Mucosa of gallbladder (tissue), 1 donor: ENCODE measurements at places on chromosomes 1 and 21.

- peak; percentile 84 for DNase-seq
Measured at GRCh38 chr1:193408782-193409293, 222.4 kb upstream of the B3GALT2 start.

- DNase-seq, result no peak
Measured at GRCh38 chr1:17885663-17886320, 130.7 kb downstream of the ACTL8 start.

DNA sequence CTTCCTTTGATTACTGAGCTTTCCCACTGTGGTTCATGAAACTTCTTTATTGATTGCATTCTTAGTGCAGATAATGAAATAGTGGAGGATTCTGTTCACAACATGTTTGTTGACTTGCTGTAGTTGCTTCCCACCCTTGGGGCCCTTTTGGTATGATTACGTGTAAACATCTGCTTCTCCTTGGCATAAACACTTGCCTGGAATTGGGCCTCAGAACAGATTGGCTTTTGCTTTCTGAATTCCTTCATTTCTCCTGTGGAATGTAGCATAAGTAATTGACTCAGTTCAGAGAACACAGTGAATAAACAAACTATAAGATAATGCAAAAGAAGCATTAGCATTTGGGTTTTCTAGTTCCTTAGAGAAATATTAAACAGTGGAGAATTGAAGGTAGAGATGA is 59.5 kb upstream of the LAMC2 start:
- no peak for DNase-seq

DNA sequence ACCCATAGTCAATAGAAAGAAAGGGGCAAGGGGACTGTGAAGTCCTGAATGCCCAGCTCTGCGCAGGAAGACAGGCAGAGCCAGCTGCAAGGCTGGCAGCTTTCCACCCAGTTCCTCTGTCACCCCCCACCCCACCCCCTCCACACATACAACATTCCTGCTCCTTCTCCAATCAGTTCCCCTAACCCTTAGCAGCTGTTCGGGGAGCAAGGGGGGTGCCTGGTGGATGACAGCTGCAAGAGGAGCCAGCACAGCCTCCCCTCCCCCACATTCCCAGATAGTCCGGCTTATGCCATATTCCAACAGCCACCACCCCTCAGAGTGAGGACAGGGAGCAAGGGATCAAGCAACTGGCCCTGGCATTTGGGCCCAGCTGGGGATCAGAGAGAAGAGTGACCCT is 9.7 kb downstream of the ARHGEF2 start:
- no peak for DNase-seq

GRCh38 chr1:58524353-58524945 is 22.1 kb downstream of the OMA1 start:
- DNase-seq, result no peak

DNA sequence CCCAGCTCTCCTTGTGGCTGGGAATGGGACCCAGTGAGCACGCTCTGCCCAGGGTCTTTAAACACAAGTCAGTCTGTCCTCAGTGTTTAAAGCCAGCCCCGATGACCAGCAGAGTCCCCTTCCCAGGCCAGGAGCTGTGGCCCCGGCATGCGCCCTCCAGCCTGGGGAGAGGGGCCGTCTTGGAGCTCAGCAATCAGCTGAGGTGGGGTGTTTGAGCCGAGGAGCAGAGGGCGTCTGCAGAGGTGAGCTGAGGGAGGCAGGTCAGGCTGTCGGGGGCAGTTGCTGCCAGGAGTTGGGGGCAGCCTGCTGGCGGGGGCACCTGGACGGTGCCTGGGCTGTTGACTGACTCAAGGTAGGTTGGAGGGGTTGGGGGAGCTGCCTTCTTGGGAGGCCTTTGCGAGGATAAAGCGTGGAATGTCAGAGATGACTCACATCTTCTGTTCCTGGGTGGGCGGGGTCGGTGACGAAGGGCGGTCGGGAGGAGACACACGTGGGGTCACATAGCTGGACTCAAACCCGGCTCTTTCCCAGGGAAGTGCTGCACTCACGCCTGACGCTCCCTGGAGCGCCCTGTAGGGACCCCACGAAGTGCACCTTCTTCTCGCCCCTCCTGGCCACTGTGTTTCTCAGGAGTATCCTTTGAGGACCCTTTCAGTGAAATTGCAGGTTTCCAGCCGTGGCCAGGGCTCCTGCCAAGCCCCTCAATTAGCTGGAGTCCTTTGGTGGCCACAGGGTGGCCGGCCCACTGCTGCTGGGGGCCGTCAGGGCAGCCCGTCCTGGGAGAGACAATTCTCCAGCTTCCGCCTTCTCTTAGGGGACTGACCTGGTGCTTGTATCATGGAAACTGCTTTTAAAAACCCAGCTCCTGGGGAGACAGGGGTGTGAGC is 86.2 kb downstream of the SIK1 start:
- peak; percentile 64 for DNase-seq

DNA sequence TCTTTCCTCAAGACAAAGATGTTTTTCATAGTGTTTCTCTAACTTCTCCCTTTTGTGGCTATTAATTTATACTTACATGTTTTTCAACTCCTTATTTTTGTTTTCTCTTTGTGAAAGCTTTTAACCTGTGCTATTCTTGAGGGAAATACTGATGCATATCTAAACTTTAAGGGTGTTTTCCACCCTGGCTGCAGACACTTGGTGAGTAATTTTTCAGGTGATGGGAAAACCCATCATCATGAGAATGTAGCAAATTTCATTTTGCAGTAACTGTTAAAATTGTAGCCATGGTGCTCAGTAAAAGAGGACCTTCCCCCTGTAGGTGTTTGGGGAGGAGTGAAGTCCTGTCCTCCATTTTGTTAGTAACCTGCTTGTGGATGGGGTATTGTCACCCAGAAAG is 124.2 kb downstream of the LIPI start:
- DNase-seq, result no peak

DNA sequence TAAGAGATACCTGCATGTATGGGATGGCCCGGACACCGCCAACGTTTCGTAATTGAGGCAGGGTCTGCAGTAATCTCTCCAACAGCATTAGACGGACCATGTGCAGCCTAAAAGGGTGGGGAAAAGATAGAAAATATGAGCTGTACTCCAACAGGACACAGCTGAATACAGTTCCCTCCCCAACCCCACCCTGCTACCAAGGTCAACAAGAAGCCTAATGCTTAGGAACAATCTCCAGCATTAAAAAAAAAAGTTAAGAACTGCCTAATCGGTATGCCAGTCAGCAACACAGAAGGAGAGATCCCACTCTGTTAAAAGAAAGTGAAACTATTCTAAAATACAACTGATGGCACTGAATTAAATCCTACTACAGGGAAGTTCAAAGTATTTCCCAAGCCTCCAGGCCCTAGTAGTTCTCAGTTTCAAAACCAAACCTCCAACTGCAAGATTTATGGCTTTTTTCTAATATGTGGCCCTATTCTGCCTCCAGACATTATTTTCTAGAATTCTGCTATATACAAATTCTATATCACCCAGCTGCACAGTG is 81.0 kb downstream of the UBR4 start:
- no peak for DNase-seq

GRCh38 chr1:204695692-204696091 is 10.2 kb upstream of the LRRN2 start:
- no peak for DNase-seq

- DNase-seq, result no peak
Measured at GRCh38 chr1:205259324-205259832, 31.6 kb downstream of the TMCC2 start.

DNA sequence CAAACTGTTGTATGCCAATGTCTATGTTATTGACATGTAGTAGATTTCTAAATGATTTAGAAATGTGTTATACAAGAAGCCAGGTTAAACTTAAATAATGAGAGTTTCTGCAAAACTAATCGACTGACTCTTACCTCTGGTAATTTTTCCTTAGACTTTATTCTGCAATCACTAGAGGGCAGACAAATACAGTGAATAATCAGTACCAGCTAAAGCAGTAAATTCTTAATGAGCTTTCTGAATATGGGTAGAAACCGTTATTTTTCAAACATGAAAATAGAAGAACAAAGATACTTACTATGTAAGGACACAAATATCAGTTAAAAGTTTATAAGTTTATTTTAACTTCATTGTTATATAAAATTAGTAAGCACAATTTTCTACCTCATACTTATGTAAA is 97.9 kb upstream of the RGS1 start:
- no peak for DNase-seq

DNA sequence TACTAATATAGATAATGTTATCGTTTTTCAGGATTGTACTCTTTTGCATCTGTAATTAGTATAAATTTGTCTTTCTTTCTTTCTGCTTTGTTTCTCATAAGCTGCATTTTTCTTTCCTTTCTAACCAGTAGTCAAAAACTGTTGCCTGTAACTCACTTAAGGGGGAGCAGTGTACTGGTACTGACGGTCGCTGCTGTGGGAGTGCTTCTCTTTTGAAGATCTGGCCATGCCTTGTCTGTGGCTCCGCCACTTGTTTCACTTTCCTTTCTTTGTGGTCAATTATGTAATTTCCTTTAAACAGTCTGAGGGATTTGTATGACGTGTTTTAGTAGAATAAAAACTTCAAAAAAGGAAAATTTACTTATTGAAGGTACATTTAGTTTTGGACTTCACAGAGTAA is 37.0 kb downstream of the MIA3 start:
- peak; percentile 45 for DNase-seq

DNA sequence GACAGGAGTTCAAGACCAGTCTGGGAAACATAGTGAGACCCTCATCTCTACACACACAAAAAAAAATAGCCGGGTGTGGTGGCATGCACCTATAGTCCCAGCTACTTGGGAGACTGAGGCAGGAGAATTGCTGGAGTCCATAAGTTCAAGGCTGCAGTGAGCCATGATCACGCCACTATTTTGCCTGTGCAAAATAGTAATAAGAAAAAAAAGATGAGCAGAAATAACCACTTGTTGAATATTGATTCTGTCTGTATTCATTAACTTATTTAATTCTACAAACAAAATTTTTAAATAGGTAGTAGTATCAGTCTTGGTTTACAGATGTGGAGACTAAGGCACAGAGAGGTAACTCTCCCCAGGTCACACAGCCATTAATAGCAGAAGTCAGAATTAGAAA is 16.9 kb downstream of the LRRC40 start:
- DNase-seq, result no peak

DNA sequence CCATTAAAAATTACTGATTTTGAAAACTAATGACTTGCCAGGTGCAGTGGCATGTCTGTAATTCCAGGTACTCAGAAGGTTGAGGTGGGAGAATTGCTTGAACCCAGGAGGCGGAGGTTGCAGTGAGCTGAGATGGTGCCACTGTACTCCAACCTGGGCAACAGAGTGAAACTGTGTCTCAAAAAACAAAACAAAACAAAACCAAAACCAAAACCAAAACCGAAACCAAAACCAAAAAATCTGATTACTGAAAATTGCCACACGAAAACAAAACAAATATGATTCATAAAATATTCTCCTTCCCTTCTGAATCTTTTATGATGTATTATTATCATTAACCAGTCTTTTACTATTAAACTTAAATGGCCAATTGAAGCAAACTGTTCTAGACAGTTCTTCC is 74.1 kb downstream of the SERINC2 start:
- no peak for DNase-seq

DNA sequence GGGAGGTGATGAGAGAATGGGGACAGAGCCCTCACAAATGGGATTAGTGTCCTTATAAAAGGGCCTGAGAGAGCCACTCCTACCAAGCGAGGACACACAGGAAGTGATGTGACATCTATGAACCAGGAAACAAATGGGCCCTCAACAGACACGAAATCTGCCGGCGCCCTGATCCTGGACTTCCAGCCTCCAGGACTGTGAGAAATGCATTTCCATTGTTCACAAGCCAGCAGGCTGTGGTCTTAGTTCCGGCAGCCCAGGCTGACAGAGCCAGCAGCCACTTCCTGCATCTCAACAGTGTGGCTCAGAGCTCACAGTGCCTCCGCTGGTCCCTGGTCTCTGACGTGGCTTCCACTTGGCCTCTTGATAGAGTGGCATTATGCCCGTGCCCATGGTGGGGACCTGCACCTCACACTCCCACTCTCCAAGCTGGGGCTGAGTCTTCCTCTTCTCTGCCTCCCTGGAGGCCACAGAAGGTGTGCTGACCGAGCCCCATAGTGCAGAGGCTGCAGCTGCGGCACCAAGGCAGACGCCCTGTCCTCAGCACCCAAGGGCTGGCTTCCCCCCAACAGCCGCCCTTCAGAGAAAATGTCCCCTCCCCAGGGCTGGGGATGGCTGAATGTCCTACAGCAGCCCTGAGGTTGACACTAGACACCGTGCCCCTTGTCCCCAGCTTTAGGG is 44.9 kb downstream of the ACOT7 start:
- DNase-seq, result peak; percentile 35

GRCh38 chr1:93081716-93082115 is 2.6 kb downstream of the MTF2 start:
- no peak for DNase-seq

- no peak for DNase-seq
Measured at GRCh38 chr21:14243874-14244273, 27.9 kb downstream of the RBM11 start.

DNA sequence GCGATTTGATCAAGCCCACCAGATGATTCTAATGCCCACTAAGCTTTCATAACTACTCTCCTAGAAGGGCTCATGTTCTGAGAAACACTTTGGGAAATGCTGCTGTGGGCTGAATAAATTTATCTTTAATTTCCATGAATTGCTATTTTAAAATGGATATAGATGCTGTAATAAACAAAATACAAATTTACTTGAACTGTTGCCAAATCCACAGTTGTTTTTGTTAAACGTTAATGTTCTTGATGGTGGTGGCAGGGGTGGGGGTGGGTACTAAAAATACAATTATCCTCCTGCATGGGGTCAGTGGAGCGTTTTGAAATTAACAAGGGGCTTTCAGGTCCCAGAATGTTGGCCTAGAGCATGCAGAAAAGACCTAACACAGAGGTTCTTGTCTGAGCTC is 244.7 kb upstream of the POU3F1 start:
- DNase-seq, result no peak

DNA sequence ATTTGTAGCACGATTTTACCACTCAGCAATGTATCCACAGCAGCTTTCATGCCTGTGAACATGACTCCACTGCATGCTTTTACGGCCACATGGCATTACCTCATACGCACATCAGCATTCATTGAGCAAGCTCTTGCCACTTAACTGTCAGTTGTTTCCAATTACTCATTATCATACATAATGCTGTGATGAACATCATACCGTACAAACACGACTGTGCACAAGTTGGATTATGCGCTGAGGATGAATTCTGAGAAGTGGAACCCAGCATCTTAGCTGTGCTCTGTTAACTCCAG is 9.6 kb downstream of the UMODL1 start:
- DNase-seq, result no peak

- peak; percentile 22 for DNase-seq
Measured at GRCh38 chr1:38586993-38587646, 272.5 kb downstream of the RRAGC start.

DNA sequence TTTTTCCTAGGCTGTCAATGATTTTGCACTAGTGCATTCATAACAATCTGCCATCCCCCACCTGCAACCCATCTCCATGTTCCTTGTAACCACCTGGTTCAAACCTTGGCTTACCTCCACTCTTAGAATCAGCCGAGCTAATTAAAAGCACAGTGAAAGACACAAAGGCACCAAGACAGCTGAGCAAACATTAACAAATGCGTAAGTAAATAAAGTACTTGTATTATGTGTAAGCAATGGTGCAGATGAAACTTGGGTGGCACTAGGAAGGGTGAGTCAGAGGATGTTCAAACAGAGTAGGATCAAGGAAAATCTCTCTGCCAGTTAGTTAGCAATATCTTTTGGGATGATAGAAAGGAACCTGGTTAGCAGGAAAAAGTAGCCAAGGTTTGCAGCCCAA is 5.1 kb upstream of the FOXJ3 start:
- DNase-seq, result peak; percentile 44

GRCh38 chr1:232704694-232705680 is 75.1 kb upstream of the SIPA1L2 start:
- peak; percentile 80 for DNase-seq

GRCh38 chr1:109249654-109250401 is 489 bp downstream of the CELSR2 start:
- DNase-seq, result no peak

- no peak for DNase-seq
Measured at GRCh38 chr1:210645582-210646257, 317.0 kb downstream of the HHAT start.
